ENCODE measurements at places on chromosomes 7 and 10. TPM values are rescaled to one million over a fixed set of nuclear protein-coding genes. Genes with fewer than 3 reads are reported as not detected.

- H3K27me3 ChIP-seq: no peaks in the 10 kb centered on the region
- DNase-seq: no peak
- H3K4me3 ChIP-seq: no peak overlapping the region
- no peaks in the 10 kb centered on the region for H3K36me3 ChIP-seq
- H3K4me1 ChIP-seq: no peaks in the 10 kb centered on the region
Measured at GRCh38 chr10:105597312-105597711, 956.2 kb downstream of the SORCS3 start.

Gene SPDYE18
- total RNA-seq: 8.4 TPM

GRCh38 chr7:99203092-99203491 lies 4.8 kb downstream of the KPNA7 start:
- no peaks in the 10 kb centered on the region for H3K4me1 ChIP-seq
- no peak overlapping the region for H3K27ac ChIP-seq
- no peak for DNase-seq
- H3K36me3 ChIP-seq: no peaks in the 10 kb centered on the region

Gene MRC1
- 52.2 TPM for total RNA-seq

DNA sequence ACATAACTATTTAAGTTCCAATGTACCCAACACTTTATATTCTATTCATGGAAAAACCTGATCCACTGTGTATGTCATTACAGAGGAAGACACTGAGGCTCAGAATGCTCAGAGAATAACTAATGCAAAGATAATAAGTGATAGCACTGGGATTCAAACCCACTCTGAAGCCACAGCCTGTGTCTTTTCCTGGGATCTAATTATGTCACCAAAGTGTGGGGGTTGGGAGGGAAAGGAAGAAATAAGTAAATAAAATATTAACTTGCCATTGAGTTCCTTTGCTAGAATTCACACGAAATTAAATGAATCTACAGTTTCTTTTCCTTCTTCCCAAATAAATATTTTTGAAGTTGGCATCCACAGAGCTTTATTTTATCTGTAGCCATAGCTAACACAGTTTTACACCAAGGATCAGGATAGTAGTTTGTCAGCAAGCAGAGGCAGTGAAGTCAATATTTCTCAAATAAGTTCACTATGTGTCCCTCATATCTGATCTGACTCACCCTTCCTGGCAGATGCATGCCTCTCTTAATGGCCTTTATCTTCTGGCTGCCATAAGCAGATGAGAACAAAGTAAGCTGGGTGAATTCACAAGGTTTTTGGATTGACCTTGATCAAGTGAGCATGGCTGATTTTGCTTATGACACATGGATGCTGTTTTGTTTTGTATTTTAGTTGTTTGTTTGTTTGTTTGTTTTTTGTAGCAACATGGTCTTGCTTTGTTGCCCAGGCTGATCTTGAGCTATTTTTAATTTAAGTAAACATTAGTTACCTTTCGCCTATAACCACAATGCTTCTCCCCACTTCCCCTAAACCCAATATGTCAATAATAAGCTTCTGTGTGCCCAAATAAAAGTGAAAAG lies 6.3 kb downstream of the RAPGEF5 start:
- H3K4me3 ChIP-seq: no peak overlapping the region
- H3K36me3 ChIP-seq: no peaks in the 10 kb centered on the region
- no peak overlapping the region for H3K27ac ChIP-seq
- no peaks in the 10 kb centered on the region for H3K27me3 ChIP-seq
- no peaks in the 10 kb centered on the region for H3K4me1 ChIP-seq

DNA sequence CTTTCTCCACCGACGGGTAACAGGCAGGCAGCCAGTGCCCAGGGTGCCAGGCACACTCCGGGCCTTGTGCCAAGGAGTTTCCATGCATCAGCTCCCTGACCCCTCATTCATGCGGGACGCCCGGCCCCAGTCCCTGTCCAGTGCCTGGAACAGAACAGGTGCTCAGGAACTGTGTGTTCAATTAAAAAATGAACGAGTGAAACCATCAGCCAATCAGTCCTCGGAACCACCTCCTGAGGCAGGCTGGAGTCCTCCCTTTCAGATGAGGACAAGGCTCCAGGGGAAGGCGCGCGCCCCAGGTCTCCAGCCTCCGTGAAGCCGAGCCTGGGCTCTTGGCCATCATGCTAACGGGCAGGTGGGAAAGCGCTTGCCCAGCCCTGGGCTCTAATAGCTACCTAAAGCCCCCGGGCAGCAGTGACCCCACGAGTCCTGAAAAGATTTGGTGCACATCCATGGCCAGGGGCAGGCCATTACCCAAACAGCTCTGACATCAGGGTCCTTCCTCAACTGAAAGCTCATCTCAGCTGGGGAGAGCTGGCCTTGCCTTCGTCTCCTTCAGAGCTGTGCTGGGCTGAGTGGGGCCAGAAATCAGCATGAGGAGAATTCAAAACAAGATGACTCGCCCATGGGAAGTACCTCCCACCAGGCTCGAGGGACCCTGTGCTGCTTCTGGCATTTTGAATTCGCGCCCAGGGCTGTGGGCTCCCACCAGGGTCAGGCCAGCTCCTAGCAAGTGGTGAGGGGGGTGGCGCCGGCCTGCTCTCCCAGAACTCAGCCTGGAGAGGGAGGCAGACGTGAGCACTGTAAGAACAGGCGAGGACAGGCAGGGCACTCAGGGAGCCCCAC lies 200.5 kb downstream of the MAD1L1 start:
- H3K4me3 ChIP-seq: no peak overlapping the region
- peaks cover 6% of the 10 kb centered on the region for H3K36me3 ChIP-seq
- H3K4me1 ChIP-seq: no peaks in the 10 kb centered on the region
- DNase-seq: no peak
- no peak overlapping the region for H3K27ac ChIP-seq

DNA sequence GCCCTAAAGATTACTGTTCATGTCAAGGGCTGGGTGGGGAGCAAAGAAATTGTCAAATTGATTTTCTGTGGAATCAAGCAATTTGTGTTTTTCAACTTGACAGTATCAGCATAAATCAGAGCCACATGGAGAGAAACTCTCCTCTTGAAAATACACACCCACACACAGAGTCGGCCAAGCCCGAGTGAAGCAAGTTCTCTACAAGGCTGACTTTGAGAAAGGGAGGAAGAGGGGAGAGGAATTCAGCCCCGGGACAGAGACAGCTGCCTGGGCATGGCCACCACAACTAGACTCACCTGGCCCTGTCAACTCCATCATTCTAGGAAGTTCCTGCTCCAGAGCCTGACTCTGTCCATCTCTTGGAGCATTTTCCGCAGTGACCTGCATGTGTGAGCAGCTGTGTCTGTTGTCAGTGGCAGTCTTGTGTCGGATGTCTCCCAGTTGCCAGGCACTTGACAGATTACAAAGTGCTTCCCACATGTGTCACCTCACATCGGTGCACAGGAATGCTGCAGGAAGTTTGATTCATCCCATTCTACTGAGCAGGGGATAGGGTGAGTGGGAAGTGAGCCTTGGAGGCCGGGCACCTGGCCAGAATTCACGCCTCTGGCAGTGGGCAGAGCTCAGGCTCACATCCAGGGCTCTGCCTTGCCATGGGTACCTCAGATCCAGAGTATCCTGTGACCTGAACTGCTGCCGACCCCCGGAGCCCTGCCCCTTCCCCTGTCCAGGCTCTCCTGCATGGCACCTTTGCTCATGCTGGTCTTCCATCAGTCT lies 37.9 kb downstream of the ADAM12 start:
- no peak overlapping the region for H3K4me3 ChIP-seq
- H3K4me1 ChIP-seq: no peaks in the 10 kb centered on the region
- H3K36me3 ChIP-seq: no peaks in the 10 kb centered on the region
- no peak for DNase-seq
- no peak overlapping the region for H3K27ac ChIP-seq

Gene INHBA
- total RNA-seq: 8.6 TPM
